Smooth muscle cell of the pulmonary artery (primary cell): ENCODE measurements at places on chromosomes 2 and 18. TPM values are rescaled to one million over a fixed set of nuclear protein-coding genes. Genes with fewer than 3 reads are reported as not detected.

The MBD2 gene
- total RNA-seq = 23.4 and 30.3 TPM in 2 replicates

The POTEC gene
- under 0.01 TPM in 2 replicates for total RNA-seq

The KHK gene
- 0.98 and 0.99 TPM in 2 replicates for total RNA-seq

The WDR35 gene
- 11.2 and 14.0 TPM in 2 replicates for total RNA-seq

The STK16 gene
- total RNA-seq = 31.2 and 31.4 TPM in 2 replicates

The DSC1 gene
- not detected in 2 replicates for total RNA-seq

The CXCR2 gene
- total RNA-seq = not detected in 2 replicates

The KYNU gene
- 0.20 and 1.0 TPM in 2 replicates for total RNA-seq

The PNPT1 gene
- total RNA-seq = 21.8 and 22.2 TPM in 2 replicates

The AQP4 gene
- not detected in 2 replicates for total RNA-seq
